LHCN-M2 (cell line): ENCODE measurements at places on chromosomes 4 and X. TPM values are rescaled to one million over a fixed set of nuclear protein-coding genes. Genes with fewer than 3 reads are reported as not detected.
A peak's percentile ranks its signal among the peaks of the same experiment; 100 is the strongest.

Gene EXOC1L
- not detected in 2 replicates for total RNA-seq

Gene TLR3
- total RNA-seq: 4.9 and 5.4 TPM in 2 replicates

Gene SSX2
- not detected in 2 replicates for total RNA-seq

Gene CXCL5
- total RNA-seq: 0.06 TPM in 1 of 2 replicates, not detected in the other

Gene SSX4B
- total RNA-seq: not detected in 2 replicates

DNA sequence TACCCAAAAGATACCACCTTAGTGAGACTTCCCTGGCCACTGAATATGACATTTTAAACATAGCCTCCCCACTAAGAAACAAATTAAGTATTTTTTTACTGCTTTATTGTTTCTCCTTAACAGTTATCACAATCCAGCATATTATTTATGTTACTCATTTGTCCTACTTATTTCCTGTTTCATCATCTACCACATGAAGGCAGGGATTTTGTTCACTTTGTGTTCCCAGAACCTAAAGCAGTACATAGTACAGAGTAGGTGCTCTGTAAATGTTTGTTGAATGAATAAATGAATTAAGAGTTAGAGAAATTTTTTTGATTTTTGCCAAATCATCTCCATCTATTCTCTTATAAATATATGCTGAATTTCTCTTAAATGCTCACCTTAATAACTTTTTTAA lies 318.4 kb upstream of the GIMD1 start:
- no peak for DNase-seq

GRCh38 chrX:80335062-80335830 lies 85.0 kb upstream of the TENT5D start:
- DNase-seq: no peak

- DNase-seq: peak; percentile 29
Measured at GRCh38 chr4:76155979-76156378, 7.8 kb upstream of the NUP54 start.

GRCh38 chr4:98838977-98839618 lies 89.8 kb downstream of the EIF4E start:
- DNase-seq: peak; percentile 23

- no peak for DNase-seq
Measured at GRCh38 chr4:40152637-40153036, 44.2 kb upstream of the RHOH start.

- peak; percentile 67 for DNase-seq
Measured at GRCh38 chr4:42654631-42655268, 2.2 kb downstream of the ATP8A1 start.

- DNase-seq: no peak
Measured at GRCh38 chr4:92100975-92101374, 202.8 kb upstream of the GRID2 start.

DNA sequence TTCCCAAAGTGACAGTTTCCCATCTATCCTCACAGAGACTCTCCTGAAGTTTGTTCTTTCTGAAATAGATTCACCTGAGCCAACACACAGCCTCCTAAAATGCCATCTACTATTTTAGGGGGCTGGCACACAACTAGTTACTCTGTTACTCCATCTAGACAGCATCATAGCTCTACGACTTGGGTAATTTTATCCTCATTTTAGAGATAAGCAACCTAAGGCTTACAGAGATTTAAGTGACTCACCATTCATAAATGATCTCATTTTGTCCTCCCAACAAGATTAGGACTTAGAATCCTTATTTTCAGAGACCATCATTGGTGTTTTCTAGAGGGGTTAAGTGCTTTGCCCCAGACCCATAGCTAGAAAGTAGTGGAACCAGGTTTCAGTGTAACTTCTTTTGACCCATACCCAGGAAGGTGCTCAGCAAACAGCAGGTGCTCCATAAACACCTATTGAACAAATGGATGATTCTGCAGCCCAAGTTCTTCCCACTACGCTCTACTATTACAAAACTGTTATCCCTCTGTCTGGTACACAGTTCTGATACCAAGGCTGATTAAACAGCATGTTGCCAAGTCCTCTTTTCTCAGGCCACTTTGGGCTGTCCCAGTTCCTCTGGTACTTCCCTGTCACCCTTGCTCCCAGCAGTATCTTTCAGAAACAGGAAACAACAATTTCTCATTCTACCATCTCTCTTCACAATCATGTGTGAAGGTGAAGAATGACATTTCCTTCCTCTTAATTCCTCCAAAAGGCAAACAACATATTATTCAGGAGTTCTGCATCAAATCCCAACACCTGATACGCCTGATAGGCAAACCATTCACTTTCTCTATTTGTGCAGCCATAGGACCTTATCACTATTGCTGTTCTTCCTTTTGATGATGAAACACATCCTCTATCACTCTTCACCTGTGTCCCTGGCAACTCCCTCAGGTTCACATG lies 304.7 kb upstream of the TAPT1 start:
- DNase-seq: no peak

DNA sequence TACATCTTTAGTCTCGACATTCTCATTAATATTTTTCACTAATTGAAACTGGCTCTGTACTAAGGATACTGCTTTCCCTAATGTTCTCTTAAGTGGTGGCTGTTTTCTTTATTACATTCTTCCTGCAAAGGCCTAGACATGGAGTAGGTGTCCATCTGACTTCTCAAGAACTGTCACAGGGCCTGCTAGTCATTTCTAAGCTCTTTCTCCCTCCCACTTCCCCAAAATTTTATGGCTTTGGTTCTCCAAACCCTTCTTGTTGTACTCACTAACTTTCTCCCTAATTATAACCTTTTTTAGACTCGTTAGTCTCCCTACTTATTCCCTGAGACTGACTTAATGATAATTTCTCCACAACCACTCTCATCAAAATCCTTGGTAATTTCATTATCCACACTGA lies 133.3 kb downstream of the SPOCK3 start:
- DNase-seq: no peak

DNA sequence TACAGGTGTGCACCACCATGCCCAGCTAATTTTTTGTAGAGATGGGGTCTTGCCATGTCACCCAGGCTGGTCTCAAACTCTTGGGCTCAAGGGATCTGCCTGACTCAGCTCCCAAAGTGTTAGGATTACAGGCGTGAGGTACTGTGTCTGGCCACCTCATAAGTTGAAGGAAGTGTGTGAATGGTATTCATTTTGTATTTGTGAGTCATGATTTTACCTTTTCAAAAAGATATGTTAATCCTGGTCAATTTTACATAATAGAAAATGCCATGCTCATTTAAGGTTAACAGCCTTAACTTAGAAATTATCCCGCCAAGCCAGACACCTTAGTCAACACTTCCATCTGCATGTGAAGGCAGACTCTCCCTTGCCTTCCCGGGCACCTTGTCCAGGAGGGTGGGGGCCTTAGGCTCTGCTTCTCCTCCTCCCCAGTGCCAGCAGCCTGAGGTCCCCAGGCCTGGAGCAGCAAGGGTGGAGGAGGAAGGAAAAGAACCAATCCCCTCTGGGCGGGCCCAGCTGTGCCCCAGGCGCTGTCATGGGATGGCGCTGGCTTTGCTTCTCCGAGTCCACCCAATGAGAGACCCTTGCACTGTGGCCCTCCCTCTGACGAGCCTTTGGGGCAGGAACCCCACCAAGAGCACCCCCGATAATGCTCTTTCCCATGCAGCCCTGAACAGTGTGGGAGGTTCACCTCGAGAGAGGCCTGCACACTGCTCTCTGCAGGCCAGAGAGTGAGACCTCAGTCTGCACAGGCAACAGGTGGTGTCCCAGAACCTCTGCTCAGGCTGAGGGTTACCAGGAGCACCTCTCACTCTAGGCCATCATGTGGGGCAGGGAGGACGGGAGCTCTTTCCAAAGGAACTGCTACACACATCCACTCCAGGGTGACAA lies 37.3 kb downstream of the RNF212 start:
- no peak for DNase-seq
